ENCODE measurements at places on chromosomes 1 and 21.

GRCh38 chr1:184036517-184036949, 995 bp downstream of the COLGALT2 start:
- DNase-seq: no peak

DNA sequence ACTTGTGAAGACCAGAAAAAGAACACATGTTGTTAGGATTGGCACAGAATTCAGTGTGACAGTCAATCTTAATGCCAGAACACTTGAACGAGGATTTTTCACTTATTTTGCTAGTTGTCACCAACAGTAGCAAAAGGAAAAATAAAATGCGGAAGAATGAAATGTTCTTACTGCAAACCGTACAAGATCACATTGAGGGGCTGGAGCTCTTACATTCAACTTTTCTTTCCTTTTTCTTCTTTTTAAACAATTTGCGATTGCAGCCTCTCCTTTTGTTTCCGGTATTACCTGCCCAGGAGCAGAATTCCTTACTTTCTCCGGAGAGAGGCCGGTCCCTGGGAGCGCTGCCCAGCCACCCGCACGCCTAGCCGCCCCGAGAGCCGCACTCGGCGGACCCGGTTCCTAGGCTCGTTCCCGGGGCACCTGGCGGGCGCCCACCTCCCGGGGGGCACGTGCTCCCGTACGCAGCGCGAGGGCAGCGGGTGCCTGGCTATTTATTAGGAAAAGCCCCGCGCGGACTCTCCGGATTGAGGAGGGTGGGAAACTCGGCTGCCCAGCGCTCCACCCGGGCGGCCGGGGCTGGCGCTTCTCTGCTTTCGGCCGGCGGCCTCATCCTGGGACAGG, 1.2 kb upstream of the CAMTA1 start:
- DNase-seq: no peak

DNA sequence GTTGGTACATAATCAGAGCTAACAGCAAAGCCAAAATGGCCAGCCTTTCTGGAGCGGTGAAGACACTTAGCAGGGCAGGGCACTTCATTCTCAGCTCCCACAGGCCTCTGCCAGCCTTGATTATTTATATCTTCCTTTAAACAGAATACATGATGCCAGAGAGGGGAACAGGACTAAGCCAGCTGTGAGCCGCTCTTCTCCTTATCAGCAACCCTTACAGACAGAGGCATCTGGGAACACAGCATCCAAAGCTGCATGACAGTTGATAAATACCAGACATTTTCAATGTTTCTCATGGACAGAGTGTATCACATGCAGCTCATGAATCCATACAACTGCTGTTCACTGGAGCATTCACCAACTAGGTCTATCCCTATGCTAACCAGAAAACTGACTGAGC, 29.1 kb downstream of the DNAJC11 start:
- DNase-seq: no peak

GRCh38 chr1:46817814-46818213, 19.0 kb downstream of the CYP4B1 start:
- DNase-seq: no peak

Measured in GM04503 (cell line).